Left cardiac atrium (tissue), 4 donors: ENCODE measurements at places on chromosomes 12 and 14. TPM values are rescaled to one million over a fixed set of nuclear protein-coding genes. Genes with fewer than 3 reads are reported as not detected.

GRCh38 chr12:47963340-47964040, at the start of gene TMEM106C:
TMEM106C (plus strand) TSS chr12:47963596; CDS start chr12:47964237, 641 bp downstream.
- peak; percentile 93 for DNase-seq

DNA sequence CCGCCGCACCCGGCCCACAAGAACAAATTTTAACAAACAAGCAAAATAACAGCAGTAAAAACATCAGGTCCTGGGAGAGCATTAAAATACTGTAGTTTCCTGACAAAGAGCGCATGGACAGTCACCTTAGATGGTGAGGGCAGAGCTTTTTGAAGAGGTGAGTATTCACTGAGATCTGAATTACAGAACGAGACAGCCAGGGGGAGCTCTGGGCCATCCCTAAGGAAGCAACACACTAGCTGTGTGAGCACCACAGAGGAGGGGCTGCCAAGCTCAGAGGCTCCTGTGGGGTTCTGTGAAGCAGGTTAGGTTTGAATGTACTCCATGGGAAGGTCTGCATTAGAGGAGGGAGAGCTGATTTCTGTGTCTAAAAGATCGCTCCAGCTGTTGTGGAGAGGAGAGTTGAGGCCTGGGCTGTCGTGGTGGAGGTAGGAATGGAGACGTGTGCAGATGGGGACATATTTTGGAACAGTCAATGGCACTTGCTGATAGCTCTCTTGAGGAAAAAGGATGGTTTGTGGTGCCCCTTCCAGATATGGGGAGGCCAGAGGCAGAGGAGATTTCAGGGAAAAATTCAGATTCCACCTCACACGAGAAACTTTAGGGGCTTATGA, 72.9 kb downstream of the TRAFD1 start:
- peak; percentile 42 for DNase-seq

GRCh38 chr12:131208425-131208824, 254.7 kb downstream of the ADGRD1 start:
- no peak for DNase-seq

DNA sequence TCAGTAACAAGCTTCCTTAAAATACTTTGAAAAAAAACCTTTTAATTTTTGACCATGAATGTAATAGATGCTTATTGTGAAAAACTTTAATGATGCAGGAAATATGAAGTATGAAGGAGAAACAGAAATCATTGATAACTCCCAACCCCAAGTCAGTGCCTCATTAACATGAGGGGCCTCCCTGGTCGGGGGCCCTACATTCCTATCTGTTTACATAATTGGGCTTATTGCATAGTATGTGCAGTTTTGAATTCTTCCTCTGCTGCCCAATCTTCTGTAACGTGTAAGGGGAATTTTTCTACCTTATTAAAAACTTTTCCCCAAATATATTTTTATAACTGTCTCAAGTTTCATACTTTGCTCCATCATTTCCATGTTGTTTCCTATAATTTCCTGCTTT, 63.0 kb downstream of the SLC25A47 start:
- no peak for DNase-seq

DNA sequence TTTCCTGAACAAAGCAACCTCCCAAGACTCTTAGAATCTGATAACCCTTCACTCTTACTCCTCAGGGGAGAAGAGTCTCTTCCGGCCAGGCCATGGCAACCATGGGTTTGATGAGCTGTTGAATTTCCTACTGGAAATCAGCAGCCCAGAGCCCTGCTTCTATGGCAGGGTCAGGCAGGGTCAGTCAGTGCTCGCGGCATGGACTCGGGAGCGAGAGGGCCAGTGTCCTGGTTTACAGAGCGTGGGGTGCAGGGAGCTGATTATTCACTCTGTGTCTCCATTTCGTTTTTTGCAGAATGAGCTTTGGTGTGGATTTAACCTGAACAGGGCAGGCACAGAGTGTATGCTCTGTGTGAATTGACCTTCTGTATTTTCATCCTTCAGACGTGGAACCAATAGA, 340.6 kb upstream of the SFSWAP start:
- DNase-seq: no peak

- no peak for DNase-seq
Measured at GRCh38 chr12:75545636-75546035, 34.2 kb upstream of the KRR1 start.

DNA sequence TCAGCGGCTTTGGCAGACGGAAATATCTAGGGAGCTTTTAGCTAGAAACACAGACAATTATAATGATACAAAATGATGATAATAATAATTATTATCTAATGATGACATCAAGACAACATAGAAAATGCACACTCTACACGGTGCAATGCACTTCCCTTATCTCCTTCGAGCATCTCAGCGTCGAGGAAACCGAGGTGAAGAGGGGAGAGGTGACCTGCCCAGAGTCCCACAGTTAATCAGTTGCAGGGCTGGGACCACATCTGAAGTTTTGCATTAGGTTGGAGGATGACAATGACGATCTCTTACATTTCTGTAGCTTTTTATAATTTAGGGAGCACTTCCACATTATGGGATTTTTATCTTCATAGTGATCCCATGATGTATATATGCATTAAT, 130.2 kb downstream of the PAPOLA start:
- no peak for DNase-seq

DNA sequence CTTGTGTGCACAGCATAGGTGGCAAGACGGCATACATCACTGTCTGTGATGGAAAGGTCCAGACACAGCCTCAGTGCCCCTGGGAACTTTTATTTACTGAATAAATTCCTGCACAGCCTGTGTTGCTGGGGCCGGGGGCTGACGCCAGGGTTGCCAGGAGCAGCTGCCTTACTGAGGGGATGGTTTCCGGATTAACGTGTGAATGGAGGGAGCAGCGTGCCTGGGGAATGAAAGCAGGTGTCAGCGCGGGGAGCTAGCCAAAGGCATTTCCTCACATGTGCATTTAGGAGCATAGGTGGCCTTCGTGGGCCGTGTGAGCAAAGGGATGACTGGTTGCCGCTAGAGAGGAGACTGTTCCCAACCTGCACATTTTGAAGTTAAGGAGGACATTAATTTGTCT, 41.6 kb downstream of the SFSWAP start:
- no peak for DNase-seq

DNA sequence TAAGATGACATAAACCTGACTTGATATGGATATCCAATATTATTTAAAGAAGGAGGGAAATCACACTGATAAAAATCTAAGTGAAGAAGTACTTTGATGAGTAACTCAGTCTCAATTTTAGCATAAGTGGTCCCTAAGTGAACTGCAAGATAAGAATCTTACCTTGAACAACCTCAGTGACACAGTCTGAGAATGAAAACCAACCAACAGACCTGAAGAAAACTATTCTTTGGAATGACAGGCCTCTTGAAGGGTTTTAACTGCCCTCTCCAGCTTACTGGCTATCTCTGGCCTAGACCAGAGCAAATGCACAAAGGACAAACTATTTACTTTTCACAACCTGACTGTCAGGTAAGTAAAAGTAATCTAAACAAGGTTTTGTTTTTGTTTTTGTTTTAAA, 44.7 kb downstream of the CPM start:
- DNase-seq: no peak

DNA sequence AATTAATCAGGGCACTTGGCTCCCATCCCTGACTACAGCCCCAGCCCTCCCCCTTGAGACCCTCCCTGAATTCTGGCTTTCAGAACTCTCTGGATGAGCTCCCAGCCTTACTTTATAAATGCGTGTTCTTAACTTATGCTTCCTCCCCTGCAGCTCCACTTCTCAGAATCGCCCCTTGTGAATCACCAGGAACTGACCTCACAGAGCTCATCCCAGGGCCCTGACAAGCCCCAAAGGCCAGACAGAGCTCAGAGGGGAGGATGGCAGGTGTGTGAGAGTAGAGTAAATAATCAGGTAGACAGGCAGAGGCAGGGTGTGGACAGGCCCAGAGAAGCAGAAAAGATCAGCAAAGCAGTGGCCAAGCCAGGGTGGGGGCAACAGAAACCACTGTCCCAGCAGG, 68.2 kb upstream of the FOXN3 start:
- no peak for DNase-seq

DNA sequence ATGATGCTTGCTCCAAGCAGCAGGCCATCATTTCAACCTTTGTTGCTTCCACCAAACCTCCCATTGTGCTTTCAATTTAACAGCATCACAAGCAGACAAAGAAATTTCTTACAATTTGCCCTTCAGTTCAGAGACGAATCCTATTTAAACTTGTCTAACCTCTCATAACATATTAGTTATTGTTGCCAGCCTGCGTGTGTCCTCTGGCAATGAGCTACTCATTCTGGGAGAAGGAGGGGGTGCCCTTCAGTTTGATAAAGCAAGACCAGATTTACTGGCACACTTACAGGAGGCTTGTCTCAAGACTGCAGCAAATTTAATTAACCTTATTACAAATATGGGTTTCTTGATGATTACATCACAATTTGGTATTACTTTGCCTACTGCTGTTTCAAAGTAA, 203.6 kb upstream of the SOX5 start:
- DNase-seq: no peak

DNA sequence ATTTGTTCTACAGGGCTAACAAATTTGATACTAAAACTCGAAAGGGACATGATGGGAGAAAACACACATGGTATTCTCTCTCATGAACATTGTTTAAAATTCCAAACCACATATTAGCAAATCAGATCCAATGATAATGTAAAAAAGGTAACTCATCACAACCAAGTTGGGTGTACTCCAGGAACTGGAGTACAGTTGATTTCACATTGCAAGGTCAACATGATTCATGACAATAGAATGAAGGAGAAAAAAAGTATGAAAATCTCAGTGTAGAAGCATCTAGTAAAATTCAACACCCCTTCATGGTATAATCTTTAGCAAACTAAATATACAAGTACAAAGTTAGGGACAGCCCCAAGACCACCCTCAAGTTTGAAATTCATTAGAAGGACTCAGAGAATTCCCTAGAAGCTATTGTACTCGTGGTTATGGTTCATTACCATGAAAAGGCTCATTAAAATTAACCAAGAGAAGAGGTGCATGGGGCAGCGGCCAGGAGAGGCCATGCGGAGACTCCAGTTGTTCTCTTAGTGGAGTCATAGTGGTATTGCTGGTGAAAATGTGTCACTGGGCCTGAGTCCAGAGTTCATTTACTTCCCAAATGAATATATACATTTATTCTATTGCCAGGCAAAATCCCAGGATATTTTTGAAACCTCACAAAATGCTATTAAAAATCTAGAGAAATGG, 3.1 kb upstream of the CDCA4 start:
- DNase-seq: no peak

DNA sequence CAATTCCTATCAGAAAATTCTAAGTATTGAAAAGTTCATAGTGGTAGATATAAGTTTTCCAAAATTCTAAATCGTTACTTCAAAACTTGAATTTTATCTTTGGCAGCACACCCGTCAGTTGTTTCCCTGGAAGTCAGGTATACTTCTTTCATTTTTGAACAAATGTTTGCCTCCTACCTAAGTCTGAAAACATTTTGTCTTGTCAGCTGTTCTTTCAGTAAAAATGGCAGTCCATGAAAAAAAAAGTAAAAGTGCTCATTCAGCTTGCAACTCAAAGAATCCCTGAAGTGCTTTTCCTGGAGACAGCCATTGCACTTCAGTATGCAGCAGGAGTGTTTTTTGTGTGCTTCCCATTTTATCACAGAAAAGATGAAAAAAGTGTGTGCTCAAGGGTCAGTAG, 130.1 kb upstream of the NEDD1 start:
- DNase-seq: no peak

GRCh38 chr12:110193196-110193595, 69.0 kb downstream of the IFT81 start:
- no peak for DNase-seq

DNA sequence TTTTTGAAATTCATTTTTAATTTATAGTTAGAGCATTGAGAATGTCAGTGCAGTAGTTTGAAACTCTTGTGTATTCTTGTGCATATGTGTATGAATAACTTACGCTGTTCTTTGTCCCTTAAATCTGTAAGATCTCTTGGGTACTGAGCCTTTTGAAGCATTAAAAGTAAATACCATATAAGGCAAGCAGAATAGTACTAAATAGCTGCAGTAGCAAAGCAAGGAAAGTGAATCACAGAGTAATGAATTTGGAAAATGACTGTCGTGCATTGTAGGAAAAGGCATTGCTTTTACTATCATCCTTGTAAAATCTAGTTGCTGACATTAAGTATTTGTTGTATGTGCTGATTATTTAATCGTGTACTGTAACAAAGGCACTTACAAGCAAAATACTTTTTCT, 12.1 kb downstream of the CNOT2 start:
- no peak for DNase-seq

GRCh38 chr12:94203796-94204195, 55.4 kb downstream of the PLXNC1 start:
- no peak for DNase-seq

Gene NFE2
- total RNA-seq: 1.6 TPM

Gene HCAR3
- total RNA-seq: 0.29 TPM

Gene KRT6A
- total RNA-seq: 0.24 TPM

Gene SLC5A8
- not detected for total RNA-seq

Gene YEATS4
- 9.8 TPM for total RNA-seq

Gene TMPRSS12
- not detected for total RNA-seq

Gene OTUB2
- total RNA-seq: 0.56 TPM
